ENCODE measurements at places on chromosomes 13 and 19.

GRCh38 chr13:43611281-43612273, 175.2 kb downstream of the ENOX1 start:
- no peak for DNase-seq

DNA sequence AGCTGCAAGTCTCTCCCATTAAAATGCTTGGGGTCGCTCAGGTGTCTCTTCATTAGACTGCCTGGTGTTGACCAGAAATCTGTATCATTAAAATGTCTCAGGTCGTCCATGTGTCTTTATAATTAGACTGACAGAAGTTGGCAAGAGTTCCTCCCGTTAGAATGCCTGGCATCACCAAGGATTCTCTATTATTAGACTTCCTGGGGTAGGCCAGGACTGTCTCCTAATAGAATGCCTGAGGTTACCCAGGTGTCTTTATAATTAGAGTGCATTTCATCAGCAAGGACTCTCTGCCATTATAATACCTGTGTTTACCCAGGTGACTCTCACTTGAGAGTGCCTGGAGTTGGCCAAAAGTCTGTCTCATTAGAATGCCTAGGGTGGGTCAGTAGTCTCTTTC, 1537.2 kb downstream of the UQCRFS1 start:
- no peak for DNase-seq

DNA sequence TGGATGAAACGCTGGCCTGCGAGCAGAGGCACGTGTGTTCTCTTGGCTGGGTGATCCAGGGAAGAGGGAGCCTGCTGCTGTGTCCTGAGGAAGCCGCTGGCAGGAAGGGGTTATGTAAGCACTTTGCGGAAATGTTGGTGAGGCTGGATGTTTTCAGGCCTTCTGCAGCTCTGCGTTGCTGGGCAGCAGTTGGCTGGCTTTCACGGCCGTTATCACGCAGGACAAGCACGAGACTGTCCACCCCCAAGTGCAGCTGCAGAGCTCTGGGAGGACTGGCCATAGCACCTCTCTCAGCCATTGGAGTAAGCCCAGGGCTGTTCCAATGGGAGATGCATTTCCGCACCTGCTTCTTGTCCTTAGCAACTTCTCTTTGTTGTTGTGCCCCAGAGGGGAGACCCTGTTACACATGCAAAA, 146.9 kb upstream of the SOX21 start:
- DNase-seq, result no peak

DNA sequence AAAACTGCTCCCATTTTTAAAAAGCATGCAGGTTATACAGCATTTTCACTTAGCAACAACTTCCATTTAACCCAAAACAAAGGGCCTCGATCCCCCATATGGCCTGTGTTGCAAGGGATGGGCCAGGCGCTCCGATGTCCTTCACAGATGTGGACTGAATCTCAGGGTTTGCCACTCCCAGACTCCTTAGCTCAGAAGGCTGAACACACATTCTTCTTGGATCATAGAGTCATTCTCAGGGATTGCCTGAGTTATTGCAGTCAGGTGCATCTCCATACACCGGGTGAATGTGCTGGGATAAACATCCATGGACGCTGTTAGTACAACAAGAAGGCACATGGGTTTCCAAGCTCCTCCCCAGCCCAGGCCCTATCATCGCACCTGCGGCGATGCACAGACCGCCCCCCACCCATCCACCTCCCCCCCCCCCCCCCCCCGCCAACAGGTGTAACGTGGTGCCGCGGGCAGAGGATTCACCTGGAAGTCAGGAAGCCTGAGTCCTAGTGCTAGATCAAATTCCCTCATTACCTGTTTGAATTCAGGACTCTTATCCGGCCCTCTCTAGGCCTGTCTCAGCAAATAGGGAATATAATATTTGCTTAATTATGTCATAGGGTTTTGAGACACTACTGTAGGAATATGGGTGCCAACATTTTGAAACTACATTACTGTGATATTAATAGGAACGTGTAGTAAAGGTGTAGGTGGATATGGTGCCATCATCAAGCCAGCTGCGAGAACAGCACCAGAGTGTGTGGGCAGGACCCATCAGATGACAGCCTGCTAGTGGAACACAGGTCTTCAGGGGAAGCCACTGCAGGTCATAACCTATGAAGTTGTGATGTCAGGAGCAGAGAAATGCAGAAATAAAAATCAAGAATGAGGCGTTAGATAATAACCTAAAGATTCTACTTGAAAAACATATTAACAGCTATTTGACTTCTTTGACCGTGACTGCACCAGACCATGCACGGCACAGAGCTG, 110.9 kb downstream of the SACS start:
- DNase-seq, result no peak

DNA sequence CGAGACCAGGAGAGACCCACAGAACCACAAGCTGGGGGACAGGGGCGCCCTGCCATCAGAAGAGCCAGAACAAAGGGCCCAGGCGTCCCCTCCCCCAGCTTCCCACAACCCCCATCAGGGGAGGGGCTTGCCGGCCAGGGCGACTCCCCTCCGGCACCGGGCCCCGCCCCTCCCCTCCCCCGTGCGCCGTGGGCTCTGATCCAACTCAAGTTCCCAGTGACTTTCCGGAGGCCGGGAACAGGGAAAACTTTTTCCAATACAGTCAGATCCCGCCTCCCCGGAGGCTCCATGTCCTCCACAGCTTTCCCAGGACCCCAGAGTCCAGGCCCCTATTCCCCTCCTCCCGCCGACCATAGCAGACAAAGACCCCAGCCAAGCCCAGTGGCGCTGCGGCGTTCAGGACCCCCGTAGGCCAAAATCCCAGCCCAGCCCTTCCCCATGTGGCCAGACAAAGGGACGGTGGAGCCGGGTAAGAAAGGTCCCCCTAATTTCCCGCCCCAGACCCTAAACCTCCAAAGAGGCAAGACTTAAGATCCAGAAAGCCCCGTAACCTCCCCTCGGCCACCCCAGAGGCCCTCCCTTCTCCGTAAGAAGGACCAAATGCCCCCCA, 673 bp downstream of the TEAD2 start:
- peak; percentile 20 for DNase-seq

DNA sequence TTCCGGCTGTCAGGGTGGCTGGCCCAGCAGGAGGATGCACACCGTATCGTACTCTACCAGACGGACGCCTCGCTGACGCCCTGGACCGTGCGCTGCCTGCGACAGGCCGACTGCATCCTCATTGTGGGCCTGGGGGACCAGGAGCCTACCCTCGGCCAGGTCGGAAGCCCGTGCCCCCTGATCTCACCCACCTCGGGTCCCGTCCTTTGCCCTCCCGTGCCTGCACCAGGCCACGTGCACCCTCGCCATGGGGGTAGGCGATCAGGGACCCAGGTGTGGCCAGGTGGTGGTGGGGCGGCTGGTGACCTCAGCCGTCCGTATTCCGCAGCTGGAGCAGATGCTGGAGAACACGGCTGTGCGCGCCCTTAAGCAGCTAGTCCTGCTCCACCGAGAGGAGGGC, 19.0 kb downstream of the PNPLA6 start:
- DNase-seq, result no peak

GRCh38 chr19:41499899-41500298, 56.9 kb downstream of the ERICH4 start:
- no peak for DNase-seq

DNA sequence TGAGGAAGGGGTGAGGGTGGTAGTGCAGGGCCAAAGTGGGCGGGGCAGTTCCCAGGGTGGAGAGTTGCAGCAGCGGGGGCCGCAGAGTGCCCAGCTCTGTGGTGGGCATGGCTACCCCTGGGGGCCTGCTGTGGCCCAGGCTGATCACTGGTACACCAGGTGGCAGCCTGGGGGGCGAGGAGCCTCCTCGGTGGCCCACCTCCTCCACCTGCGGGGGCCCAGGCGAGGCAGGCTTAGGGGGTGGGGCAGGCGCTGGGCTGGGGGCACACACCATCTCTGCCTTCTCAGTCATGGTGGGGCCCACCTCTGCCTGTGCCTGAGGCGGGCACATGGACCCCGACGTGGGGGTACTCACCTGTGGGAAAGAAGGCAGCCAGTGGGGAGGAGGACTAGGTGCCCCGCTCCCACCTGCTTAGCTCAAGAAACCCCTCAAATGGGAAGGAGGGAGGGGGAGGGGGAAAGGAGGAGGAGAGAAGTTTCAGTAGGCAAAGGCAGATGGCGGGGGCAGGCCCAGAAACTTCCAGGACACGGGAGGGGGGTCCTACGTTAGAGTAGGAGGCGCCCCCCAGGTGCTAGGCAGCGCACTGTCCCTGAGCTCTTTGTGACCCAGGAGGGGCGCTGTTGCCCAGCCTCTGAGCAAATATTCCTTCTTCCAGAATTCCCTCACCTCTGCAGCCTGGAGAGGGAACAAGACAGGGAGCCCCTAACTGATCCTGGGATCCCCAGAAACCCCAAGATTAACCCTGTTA, 1.6 kb downstream of the LYL1 start:
- DNase-seq, result peak; percentile 62

GRCh38 chr19:35549174-35549788, 3.9 kb downstream of the TMEM147 start:
- peak; percentile 66 for DNase-seq

DNA sequence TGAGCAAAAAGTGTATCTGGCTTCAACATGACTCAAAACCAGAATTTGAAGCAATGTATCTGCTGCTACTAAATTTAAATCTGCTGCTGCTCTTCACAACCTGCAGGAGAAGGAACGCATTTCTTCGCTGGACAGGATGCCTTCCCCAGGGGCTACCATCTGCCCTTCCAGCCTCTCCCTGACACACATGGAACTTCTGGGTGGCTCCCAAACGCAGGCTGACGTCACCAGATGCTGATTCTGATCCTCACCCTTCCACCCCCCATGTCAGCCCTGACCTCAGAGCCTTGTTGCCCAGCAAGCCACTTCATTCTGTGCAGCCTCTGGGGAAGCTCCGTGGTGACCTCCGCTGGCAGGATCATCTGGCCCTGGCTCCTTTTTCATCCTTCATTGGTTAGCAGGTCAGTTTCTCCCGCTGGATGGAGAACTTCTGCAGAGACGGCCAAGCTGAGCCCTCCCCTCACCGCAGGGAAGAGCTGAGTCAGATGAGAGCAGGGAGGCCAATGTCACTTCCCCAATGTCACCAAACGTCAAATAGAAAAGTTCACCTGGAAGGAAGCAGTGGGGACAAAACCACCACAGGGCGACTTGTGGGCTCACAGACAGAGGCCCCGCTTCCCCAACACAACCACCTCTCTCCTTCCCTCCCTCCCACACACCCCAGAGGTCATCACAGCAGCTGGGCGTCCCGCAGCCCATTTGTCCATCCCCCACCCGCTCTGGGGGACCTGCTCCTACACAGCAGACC, 14.0 kb upstream of the RAB20 start:
- DNase-seq, result peak; percentile 43

- no peak for DNase-seq
Observed at GRCh38 chr13:60700994-60701393, 304.0 kb downstream of the TDRD3 start.

- no peak for DNase-seq
Observed at GRCh38 chr13:24076109-24076508, 84.4 kb upstream of the SPATA13 start.

GRCh38 chr19:14674764-14675163, at the start of gene ADGRE3:
TSS of gene ADGRE3 (minus strand) at chr19:14674844. CDS start at chr19:14674770, 74 bp downstream.
- DNase-seq, result peak; percentile 21

GRCh38 chr13:112732679-112733078, 42.8 kb downstream of the ATP11A start:
- no peak for DNase-seq

- no peak for DNase-seq
Observed at GRCh38 chr19:20067943-20068342, 9.9 kb upstream of the ZNF90 start.

- no peak for DNase-seq
Observed at GRCh38 chr13:70128098-70128497, 19.8 kb upstream of the KLHL1 start.

DNA sequence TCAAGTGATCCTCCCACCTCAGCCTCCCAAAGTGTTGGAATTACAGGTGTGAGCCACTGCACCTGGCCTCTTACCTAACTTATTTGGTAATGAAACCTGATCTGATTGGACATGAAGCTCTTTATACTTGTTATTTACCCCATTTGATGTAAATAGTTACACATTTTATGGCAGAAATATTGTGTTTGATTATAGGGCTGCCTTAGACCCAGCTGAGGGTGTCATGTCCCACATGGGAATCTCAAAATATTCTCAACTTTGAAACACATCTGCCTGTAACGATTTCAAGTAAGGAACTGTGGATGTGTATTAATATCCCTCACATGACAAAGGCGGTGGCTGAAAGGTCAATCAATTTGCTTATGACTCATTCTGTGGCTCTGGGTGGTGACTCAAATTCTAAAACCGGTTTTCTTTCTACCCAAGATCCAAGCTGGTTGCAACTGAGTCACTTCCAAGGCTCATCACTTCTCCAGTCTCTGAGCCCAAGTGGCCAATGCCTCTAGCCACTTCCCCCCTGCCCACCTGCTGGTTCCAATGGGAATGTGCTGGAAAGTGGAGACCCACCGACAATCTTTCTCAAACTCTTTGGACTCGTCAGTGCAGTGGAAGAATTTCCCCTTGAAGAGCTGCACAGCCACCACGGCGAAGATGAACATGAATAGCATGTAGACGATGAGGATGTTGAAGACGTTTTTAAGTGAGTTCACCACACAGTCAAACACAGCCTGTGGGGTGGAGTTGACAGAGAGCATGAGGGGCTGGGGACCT, 110.9 kb downstream of the IER2 start:
- DNase-seq, result peak; percentile 9

GRCh38 chr13:60080850-60081249, 82.9 kb downstream of the DIAPH3 start:
- DNase-seq, result no peak

- no peak for DNase-seq
Observed at GRCh38 chr13:28496188-28496564, 1.2 kb upstream of the FLT1 start.

GRCh38 chr13:78401873-78402707, 201.3 kb downstream of the POU4F1 start:
- DNase-seq, result no peak

GRCh38 chr19:36113894-36114720, 568 bp downstream of the POLR2I start:
- no peak for DNase-seq

DNA sequence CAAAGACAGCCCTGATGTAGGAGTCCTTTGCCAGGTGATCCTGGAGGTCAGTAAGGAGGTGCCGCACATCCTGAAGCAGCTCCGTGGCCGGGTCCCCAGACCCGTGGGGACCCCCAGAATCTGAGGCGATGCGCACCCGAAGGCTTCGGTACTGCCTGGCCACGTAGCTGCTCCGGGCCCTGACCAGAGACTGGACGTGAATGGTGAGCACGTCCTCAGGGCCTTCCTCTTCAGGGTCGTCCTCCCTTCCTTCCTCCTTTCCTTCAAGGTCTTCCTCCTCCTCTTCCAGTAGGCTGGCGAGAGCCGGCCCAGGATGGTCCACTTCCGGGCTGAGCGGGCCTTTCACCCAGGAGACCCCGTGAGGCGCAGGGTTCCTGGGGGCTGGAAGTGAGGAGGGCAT, 7.5 kb downstream of the RINL start:
- no peak for DNase-seq

DNA sequence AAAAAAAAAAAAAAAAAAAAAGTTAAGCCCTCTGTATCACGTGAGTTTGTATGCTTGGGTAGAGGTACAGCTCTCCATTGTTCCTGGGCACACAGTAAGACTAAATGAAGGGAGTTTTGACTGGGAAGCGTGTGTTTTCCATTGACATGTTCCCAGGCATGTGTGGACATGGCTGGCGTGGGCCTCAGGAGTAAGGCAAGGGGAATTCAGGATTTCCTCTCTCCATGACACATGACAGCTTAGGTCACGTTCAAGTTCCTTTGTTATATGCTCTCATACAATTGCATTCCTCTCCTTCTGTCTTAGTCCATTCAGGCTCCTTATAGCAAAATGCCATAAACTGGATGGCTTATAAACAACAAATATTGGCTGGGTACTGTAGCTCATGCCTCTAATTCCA, 17.1 kb upstream of the MAP3K10 start:
- DNase-seq, result no peak
